ENCODE measurements at places on chromosomes 2 and 18. TPM values are rescaled to one million over a fixed set of nuclear protein-coding genes. Genes with fewer than 3 reads are reported as not detected.

Gene DHRS9
- 0.24 TPM for polyA plus RNA-seq

Gene NEB
- polyA plus RNA-seq: 697 TPM

Gene C2orf80
- not detected for polyA plus RNA-seq

Gene IL1A
- polyA plus RNA-seq: not detected

Gene HDLBP
- polyA plus RNA-seq: 346 TPM

Gene TEKT4
- polyA plus RNA-seq: not detected

Gene PAX8
- polyA plus RNA-seq: not detected

Gene LYG1
- 1.8 TPM for polyA plus RNA-seq

Gene SLC23A3
- polyA plus RNA-seq: 0.53 TPM

Gene EIPR1
- polyA plus RNA-seq: 16.1 TPM

Gene HES6
- polyA plus RNA-seq: 15.5 TPM

Gene MAP3K19
- polyA plus RNA-seq: not detected

Gene SPHKAP
- 28.4 TPM for polyA plus RNA-seq

Gene TBR1
- polyA plus RNA-seq: not detected

Gene SEMA4F
- 5.0 TPM for polyA plus RNA-seq

Gene KLHL30
- polyA plus RNA-seq: 10.8 TPM

Gene FER1L5
- 2.5 TPM for polyA plus RNA-seq

Gene SP140
- 1.9 TPM for polyA plus RNA-seq

Gene LOXHD1
- polyA plus RNA-seq: 1.2 TPM

Gene IL1RL1
- 0.11 TPM for polyA plus RNA-seq

Gene ADAM23
- polyA plus RNA-seq: 15.0 TPM
